ENCODE measurements at places on chromosomes 1 and 21.

- DNase-seq = no peak
These were observed 11.7 kb downstream of the HYI start for GRCh38 chr1:43441894-43442637.

DNA sequence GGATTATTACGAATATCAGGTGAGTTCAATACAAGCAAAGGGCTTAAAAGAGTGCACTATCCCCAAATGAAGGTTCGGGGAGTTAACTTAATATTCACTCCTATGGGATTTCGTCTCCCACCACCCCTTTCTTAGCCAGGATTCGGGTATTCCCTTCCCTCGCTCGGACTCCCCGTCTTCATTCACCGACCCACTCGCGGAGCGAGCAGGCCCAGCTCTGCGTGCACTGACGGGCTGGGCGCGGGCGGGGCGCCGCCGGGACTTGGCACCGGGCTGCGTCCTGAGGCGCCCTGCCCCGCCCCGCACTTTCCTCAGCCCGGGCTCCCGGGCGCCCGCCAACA lies 7.7 kb upstream of the MPZL1 start:
- peak; percentile 61 for DNase-seq

DNA sequence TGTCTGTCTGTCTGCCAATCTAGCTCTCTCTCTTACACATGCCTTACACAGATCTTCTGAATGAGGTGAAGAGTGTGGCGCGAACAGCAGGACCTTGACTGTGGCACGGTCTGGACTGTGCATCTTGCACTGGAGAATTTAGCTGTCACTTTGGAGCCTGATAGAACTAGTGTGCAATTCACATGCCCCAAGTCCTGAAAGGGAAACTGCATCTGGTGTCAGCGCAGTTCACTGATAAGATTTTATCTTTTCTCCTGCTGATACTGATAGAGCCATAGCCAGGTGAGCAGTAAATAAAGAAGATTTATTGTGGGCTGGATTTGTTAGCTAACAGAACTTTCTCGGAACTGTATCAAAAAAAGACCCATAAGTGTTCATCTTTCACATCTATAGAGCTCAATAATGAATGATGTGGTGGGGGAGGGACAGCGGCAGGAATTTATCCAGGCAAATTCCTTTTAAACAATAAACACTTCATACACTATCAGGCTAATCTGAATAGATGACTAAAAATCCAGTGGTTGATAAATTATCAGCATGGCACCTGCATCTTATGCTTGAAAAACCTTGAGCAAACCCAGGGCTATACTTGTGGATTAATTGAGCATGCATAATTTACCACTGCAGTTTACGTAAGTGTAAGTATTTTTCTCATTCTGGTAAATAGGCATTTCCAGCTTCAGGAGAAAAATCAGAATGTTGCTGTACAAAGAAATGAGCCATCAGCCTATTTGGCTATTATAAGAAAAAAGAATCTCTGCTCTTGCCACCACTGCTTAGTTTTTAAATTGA lies 104.1 kb downstream of the NTNG1 start:
- DNase-seq = no peak

DNA sequence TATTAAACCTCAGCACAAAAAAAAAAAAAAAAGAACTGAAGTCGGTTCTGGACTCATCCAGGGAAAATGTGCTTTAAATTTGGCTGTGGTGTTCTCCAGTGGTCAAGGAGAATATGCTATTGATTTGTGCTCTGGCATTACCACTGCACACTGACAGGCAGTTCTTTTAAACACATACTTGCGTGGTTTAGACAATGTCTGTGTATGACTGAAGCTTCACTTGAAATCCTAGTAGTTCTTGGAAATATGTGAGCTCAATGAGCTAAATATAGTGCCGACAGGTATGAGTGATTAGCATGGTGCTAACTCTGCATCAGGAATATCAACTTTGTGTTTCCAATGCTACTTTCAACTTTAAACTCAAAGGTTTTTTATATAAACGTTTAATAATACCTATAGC lies 415.6 kb downstream of the SMYD3 start:
- DNase-seq = no peak

DNA sequence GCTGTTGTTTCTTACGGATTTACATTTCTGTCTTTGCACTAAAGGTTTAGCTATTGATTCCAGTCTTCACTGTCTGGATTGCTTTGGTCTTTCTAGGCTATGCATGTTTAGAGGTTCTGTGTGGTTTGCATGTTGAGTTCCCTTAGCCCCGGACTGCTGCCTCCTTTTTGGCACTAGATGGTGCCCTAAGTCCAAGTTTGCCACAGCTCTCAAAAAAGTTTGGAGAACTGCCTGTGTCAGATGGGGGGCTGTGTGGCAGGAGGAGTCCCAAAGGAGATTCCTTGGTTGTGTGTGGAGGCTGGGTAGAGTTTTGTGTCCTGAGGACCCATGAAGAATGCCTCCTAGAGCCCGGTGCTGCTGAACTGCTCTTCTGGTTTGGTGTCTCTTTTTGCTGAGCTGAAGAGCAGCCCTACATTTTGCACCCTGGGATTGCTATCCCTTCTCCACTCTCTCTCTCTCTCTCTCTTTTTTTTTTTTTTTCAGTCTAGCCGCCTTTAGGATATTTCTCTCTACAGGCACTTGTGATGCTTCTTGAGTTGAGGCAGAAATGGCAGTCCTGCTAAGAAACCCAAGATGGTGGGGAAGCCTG lies 74.4 kb downstream of the PTGS2 start:
- DNase-seq = no peak

- DNase-seq = no peak
These were observed 9.5 kb upstream of the PIGR start for GRCh38 chr1:206955476-206956451.

GRCh38 chr1:145982010-145982723 lies 14.2 kb downstream of the TXNIP start:
- DNase-seq = no peak

- DNase-seq = no peak
These were observed 5.1 kb upstream of the ARHGEF2 start for GRCh38 chr1:155983191-155984024.

DNA sequence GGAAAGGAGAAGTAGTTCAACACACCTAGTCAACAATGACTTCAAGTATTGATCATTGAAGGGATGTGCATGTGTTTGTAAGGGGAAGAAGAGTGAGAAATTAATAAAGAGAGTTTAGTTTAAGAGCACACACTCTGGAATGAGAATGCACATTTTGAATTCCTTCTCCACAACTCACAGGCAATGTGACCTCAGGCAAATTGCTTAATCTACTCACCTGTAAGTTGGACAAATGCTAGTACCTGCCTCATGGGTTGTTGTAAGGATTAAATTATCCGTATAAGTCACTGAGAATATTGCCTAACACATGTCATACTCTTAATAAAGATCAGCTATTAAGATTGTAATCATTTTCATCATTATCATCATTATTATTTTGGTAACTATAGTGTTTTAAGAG lies 204.0 kb upstream of the NFIA start:
- DNase-seq = no peak

DNA sequence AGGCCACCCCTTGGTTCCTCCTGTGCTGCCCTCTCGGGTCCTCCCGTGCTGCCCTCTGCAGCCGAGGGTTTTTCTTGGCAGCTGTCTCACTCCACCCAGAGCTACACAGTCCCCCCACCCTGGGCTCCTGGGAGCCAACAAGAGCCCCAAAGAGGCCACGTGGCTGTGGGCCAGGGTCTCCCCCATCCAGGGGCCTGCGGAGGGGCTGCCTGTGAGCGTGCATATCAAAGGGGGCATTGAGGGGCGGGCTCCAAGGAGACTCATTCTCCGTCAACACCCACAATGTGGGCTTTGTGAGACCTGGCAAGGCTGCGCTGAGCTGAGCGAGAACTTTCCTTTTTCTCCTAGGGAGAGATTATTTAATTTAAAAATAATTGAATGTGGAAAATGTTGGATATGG lies 108.7 kb upstream of the ARHGEF16 start:
- no peak for DNase-seq

DNA sequence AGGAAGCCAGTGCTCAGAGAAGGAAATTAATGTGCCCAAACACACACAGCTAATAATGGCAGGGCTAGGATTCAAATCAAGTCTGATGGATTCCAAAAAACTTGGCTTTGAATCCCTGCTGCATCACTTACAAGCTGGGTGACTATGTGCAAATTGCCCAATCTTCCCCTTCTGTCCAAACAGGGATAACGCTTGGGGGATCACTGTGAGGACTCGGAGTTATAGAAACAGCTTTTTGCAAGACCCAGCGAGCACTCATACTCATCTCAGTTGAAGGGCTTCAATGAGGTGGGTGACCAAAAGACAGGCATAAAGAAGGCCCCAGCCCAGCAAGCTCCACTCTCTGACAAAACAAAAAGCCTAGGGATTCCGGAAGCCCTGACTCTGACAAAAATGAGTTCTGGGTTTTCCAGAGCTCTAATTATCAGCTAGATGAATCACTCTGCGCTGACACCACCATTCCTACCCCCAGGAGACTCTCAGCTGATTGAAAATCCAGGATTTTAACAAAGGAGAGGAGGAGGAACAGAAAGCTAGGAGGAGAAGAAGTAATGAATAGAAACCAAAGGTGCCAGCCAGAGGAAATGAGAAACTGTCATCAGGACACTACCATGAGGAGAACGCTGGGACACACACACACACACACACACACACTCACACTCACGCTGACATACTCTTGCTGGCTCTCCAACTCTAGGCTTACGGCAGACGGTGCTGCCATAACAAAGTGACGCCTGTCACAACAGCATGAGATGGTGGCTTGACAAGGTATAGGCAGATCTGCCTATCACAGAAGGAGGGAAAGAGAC lies 1.6 kb upstream of the STK40 start:
- no peak for DNase-seq

- DNase-seq = no peak
These were observed 20.2 kb downstream of the COQ8A start for GRCh38 chr1:226960256-226960655.

DNA sequence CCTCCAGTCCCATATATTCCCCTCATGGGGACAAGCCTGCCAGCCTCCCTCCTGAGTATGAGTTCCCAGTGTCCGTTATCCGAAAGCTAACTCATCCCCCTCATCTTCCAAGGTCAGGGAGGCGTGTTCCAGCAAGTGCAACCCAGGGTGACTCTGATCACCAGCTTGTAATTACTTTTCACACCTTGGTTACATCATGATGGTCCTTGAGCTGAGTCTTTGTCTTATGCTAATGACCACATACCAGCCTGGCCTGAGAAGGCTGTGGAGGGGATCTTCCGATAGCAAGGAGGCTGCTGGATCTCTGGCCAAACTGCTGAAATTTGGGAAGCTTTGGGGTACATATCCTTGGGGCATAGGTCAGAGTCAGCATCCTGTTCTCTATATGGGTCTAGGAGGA lies 99.6 kb downstream of the DDX20 start:
- DNase-seq = no peak

- DNase-seq = no peak
These were observed 20.3 kb downstream of the PTGS2 start for GRCh38 chr1:186659890-186660341.

DNA sequence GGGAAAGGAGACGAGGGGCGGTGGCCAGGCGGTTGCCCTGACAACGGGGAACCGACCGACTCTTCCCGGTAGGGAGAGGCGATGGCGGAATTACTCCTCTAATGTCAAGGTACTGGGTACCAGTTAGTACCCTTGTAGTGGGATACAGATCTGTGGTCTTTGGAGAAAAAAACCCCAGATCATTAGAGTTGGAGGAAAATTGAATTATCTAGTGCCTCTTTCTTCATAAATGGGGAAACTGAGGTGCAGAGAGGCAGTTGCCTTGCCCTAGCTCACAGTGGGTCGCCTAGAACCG lies 545 bp upstream of the PEF1 start:
- no peak for DNase-seq

GRCh38 chr1:44632598-44632997 lies 41.7 kb downstream of the TMEM53 start:
- DNase-seq = no peak

GRCh38 chr1:101004670-101005069 lies 20.9 kb downstream of the DPH5 start:
- DNase-seq = no peak

GRCh38 chr1:198681252-198681651 lies 42.4 kb downstream of the PTPRC start:
- no peak for DNase-seq

GRCh38 chr1:97758541-97759057 lies 162.2 kb downstream of the DPYD start:
- DNase-seq = no peak

DNA sequence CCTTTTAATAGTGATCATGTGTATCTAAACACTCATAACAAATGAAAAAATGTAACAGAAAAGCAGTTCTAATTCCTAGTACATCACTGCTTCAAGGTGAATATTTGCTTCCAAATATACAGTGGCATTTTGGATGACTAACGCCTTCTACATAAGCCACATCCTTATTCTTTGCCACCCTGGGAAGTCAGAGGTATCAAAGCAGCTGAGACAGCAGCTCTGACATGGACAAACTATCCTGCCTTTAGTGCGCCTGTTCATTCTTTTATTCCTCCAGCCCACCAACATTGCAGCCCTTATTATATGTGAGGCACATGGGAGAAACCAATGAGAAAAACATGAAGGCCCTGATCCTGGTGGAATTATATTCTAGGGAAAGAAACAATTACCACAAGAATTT lies 183.0 kb downstream of the APP start:
- DNase-seq = no peak

DNA sequence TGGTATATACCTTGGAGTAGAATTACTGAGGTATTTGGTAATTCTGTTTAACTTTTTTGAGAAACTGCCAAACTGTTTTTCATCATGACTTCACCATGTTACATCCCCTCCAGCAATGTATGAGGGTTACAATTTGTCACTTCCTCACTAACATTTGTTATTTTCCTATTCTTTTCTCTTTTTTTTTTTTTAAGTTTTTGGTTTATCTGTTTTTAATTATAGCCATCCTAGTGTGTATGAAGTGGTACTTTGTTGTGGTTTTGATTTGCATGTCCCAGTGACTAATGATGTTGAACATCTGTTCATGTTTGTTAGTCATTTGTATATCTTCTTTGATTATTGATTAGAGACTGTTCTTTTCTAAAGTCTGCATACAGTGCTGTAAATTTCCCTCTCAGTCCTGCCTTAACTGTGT lies 147.3 kb downstream of the HS2ST1 start:
- no peak for DNase-seq

DNA sequence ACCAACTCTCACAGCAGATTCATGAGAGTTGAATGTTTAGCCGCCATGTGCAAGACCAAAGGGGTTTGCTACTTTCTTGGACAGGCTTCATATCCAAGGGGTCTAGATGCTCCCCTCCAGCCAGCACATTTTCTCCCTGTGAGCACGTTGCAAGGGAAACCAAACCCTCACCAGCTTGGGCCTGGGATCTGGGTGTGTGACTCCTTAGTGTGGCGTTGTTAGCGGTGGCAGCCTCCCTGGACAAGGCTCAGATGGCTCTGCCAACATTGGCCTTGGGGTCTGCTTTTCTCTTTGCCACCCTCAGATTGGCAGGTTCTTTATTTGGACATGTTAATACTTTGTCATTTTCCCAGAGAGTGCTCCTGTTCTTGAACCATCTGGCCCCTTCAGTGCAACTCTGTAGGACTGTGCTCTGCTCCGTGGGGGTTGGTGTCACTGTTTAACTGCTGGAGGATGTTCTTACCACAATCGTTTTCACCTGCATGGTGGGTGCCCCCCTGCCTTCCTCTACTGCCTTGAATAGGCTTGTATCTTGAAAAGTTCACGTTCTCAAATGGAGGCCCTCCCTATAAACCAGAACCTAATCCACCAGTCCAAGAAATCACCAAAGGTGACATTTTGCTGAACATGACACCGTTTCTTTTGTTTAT lies 13.4 kb downstream of the ABCG1 start:
- DNase-seq = no peak

All from stimulated activated CD4-positive, alpha-beta T cell treated with anti-CD3 and anti-CD28 coated beads, Interleukin-1b, Interleukin-23, amount 100 ng/mL, for 24 hours (primary cell).